ENCODE measurements at places on chromosomes 2 and 18.

GRCh38 chr2:37060446-37060845, 23.7 kb downstream of the HEATR5B start:
- no peak for DNase-seq

DNA sequence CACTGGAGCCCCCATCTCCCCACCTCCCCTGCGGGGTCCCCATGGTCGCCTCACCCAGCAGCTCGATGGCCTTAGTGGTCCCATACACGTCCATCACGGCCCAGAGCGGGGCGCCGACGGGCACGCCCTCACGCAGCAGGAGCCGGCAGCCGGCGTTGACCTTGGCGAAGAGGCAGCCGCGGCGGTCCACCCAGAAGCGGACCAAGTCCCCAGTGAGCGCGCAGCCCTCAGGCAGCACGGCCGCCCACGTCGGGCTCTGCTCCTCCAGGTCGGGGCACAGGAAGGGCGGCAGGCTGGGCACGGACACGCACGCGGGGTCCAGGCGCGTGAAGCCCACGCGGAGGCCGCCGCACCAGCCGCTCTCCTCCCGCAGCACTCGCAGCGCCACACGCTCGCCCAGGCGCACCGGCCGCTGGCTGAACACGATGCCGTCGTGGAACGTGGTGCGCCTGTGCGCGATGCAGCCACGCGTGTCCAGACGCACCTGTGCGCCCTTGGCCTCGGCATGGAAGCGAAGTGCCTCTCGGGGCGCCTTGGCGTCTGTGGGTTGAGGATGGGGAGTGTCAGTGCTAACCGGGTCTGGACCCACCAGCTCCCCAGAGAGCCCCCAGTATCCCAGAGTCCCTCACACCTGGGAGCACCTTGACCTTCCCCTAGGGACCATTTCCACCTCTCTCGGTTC, 4.6 kb downstream of the NEURL3 start:
- DNase-seq: no peak

DNA sequence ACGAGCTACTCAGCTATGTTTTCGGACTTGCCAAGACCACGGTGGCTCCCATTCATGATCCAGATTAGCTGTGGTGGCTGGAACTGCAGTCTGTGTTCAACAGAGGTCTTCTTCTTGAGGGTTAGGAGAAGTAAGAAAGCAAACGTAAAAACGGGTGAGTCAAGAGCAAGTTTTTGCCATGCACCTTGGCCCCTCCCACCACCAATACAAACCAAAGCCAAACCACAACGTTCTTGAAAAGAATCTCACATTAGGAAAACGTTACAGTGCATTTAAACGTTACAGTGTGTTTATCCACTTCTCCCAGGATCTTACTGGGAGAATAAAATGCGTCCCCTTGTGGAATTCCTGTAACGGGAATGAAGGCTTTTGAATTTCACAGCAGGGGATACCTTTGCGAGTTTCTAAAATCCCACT, 725 bp downstream of the FBXO48 start:
- no peak for DNase-seq

DNA sequence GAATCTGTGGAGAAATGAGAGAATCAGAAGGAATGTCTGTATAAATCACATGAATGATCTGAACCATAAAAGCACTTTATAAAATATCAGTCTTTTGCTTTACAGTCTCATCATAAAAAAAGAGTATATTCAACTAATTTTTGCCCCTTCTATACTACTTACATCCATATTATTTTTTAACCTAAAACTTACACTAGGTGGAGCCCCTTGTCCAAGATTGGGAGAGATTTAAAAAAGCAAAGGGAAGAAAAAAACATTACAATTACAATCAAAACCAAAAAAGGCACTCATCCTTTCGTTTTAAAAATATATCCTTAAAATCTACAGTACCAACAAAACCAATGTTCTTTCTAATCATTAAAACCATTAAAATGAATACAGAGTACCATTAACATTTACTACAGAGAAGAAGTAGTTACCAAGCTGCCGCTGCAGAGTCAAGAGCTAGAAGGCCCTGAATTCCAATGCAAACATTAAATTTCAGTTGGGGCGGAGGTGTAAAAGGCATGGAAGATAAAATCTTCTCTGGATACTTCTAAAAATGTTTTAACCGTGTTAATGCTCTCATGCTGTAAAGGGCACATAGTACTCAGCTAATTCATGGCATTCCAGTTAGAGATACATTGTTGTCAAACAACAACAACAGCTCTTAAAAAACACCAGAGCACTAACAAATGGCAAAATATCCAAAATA, 56.7 kb upstream of the EPB41L3 start:
- DNase-seq: no peak

GRCh38 chr2:5394223-5394622, 298.0 kb upstream of the SOX11 start:
- no peak for DNase-seq

DNA sequence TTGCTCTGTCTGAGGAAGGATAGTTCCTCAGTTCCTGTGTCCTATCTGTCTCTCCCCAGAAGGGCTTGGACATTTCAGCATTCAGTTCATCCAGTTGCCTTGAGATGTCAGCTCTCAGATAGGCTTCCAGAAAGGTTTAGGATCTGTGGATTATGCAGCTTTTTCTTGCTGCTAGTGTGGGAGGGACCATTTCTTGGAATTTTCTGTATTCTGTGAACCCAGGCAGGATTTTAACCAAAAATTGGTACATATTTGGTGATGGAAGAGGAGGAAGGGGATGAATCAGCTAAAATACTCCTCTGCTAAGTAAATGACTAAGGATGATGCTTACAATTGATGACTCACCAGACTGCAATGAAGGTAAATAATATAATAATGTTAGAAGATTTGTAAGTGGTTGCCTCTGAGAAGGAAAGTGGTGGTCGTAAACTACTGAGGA, 58.6 kb upstream of the DOCK10 start:
- DNase-seq: no peak

DNA sequence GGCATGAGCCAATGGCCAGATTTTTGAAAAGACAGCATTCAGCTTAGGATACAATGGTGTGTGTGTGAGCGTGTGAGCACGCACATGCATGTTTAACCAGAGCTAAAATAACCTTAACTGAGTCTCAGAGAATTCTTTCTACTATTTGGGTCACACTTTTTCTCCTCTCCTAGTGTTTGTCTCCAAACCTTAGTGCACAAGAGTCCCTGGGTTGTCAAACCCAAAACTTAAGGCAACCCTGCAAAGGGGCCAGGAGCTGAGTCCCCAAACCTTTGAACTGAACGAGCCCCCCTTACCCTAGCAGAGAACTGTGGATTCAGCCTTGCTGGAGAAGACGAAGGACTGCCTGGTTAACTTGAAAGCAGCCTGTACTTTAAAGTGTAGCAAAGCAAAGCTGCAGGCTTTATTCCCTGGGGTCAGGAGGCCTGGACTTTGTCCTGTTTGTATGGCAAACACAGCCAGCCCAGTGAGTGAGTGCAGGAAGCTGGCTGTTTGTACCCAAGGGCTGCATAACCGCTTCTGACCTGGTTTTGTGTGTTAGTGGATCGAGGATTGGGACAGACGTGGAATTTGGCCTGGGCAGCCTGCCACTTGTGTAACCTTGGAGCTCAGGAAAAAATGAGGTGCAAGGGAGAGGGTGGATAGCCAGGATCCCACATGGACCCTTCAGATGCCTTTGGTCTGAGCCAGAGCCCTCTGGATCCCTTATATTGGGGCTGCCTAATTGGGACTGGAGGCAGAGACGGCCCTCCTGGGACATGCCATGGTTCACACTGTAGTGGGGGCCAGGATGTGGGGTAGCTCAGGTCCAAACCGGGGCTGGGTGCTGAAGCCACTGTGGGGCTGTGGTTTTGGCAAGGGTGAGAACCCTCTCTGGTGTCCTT, 6.4 kb upstream of the PSMD1 start:
- DNase-seq: no peak

DNA sequence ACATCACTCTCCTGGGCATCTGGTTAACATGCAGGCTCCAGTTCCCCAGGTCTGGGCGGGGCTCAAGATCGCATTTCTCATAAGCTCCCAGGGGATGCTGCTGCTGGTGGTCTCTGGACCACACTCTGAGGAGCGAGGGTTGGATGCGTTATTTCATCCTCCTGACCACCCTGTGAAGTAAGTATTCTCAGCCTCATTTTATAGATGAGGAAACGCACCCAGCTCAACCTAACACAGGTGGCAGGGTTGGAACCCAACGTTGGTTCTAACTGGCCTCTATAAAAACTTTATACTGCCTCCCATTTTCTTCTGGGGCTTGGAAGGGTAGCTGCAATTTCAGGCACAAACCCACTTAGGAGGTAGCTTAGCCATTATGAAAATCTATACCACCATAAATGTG, 120.5 kb downstream of the FAM210A start:
- DNase-seq: no peak

- DNase-seq: no peak
Measured at GRCh38 chr2:80715433-80715832, 410.9 kb upstream of the LRRTM1 start.

DNA sequence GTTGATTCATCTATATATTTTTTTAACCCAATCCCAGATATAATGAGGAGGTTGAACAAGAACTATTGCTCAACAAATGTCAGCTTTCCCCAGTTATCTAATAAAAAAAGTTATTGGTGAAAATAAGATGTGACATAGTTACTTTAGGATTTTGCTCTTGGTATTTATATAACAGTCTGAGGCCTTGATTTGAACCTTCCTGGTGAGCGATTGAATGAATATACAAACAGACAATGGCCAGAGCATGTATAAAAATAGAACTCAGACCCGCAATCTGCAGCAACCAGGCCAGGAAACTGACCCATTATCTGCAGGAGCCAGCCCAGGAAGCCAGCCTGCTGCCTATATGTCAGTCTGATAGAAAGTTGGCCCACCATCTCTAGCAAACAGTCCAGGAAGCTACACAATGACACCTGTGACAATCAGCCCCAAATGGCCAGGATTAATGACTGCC, 81.6 kb downstream of the HS6ST1 start:
- DNase-seq: no peak

GRCh38 chr18:79615091-79615490, 64.5 kb upstream of the CTDP1 start:
- DNase-seq: no peak

DNA sequence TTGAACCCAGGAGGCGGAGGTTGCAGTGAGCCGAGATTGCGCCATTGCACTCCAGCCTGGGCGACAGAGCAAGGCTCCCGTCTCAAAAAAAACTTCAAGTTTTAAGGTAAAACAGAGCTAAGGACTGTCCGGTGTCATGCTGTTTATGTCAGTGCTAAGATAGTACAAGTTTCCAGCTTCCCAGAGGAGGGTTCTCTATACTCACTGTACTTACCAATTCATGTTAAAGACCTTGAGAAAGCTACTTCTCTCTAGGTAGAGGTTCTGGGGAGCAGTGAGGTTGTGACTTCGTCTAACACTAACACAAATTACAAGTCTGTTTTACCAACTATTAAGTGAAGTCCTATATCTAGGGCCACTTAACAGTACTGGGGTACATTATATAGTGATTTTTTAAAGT, 18.8 kb downstream of the METTL21A start:
- no peak for DNase-seq

DNA sequence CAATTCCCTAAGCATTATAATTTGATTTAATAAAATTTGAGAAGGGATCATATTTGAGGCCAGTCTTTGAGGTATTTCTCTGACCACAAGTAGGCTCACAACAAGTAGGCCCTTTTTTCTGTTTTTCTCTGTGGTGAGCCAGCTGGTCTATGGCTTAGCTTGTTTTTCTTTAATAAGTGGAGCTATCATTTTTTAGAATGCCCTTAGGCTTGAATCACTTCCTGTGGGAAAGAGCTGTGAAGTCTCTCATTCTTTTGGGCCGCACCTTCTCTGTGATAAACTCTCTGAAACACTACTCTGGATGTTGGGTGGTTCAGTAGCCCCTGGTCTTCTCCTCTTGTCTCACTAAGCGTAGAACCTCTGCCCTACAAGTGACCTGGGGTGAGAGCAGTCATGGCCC, 235.9 kb downstream of the SUCLG1 start:
- DNase-seq: no peak

GRCh38 chr2:189350540-189351209, 90.6 kb upstream of the WDR75 start:
- no peak for DNase-seq

DNA sequence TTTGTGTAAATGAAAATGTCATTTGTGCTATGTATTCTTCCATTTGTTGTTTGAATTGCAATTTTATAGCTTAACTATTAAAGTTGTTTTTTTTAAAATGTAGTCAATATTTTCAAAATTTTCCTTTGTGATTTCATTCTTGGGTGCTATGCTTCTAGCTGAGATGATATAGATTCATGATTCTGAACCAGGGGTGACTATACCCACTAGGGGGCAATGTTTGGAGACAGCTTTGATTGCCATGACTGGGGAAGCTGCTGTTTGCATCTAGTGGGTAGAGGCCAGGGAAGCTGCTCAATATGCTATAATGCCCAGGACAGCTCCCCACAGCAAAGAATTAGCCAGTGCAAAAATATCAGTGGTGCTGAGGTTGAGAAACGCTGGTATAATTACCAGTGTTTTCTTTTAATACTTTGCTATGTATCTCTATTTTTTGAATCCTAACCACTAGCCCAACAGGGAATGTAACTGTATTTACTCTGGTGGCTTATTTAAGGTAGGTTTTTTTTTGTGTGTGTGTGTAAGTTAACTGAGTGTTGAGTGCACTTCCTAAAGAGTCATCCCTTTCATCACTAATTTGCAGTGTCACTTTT, 99.7 kb downstream of the MEP1B start:
- DNase-seq: no peak

DNA sequence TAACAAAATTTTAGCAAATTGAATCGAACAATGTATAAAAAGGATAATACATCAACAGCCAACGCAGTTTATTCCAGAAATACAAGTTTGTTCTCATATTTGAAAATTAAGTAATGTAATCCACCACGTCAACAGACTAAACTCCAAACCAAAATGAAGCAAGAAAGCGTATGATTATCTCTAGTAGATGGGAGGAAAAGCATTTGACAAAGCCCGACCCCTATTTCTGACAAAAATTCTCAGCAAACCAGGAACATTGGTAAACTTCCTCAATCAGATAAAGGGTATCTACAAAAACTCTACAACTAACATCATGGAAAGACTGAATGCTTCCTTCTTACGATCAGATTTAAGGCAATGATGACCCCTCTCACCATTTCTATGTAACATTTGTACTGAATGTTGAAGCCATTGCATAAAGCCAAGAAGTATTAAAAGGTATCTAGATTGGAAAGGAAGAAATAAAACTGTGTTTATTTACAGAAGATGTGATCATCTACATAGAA, 34.3 kb upstream of the MYCN start:
- no peak for DNase-seq

DNA sequence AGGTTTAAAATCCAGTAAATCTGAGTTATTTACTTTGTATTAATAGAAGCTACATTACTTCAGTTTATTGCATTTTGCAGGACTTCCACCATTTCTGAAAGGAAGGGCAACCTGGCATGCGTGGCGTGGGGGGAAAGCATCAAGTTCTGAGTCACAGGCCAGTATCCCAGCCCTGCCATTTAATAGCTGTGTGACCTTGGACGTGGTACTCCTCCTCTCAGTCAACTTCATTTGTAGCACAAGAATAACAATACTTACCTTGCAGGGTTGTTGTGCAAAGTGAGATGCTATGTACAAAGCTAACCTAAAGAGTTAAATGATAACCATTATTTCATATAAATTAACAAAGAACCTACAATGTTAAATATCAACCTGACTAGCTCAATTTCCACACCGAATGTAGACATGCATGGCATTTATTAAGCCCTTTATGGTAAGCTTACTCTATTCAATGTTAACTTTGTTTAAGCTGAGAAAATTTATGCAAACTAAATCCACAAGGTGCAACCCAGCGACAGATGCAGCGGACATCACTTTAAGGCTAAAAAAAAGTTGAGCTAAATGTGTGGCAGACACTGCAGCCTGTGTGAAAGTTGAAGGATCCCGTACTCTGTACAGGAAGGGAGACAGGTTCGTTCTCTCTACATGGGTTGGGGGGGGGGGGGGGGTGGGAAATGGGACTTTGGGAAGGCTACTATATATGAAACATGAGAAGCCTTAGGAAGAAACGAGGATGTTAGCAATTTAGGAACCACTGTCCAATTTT, 17.2 kb upstream of the STPG4 start:
- no peak for DNase-seq
